ENCODE measurements at places on chromosomes 3 and 15.
A peak's percentile ranks its signal among the peaks of the same experiment; 100 is the strongest.

GRCh38 chr3:165805946-165806561 lies 31.2 kb downstream of the BCHE start:
- DNase-seq: no peak

DNA sequence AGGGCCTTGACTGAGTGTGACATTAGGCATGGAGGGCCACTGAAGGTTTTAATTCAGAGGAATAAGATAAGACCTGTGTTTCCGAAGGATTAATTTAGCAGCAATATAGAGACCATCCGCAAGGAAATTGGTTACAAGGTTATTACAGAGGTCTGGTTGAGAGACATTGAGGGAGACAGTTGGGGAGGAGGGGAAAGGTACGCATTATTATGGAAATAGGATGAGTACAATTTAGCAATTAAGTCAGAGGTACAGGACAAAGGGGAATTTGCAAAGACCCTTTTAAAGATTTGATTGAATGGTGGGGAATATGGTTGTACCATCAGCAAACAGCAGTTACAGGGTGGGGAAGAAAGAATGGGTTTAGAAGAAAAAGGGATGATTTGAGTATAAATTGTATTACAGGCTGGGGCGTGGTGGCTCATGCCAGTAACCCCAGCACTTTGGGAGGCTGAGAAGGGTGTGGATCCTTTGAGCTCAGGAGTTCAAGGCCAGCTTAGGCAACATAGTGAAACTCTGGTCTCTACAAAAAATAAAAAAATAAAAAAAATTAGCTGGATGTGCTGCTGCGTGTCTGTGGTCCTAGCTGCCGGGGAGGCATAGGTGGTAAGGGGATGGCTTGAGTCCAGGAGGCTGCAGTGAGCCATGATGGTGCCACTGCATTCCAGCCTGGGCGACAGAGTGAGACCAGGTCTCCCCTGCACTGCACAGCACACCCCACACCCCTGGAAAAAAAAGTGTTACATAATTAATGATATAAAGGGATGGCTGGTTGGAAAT lies 11.3 kb downstream of the ARL8B start:
- DNase-seq: no peak

DNA sequence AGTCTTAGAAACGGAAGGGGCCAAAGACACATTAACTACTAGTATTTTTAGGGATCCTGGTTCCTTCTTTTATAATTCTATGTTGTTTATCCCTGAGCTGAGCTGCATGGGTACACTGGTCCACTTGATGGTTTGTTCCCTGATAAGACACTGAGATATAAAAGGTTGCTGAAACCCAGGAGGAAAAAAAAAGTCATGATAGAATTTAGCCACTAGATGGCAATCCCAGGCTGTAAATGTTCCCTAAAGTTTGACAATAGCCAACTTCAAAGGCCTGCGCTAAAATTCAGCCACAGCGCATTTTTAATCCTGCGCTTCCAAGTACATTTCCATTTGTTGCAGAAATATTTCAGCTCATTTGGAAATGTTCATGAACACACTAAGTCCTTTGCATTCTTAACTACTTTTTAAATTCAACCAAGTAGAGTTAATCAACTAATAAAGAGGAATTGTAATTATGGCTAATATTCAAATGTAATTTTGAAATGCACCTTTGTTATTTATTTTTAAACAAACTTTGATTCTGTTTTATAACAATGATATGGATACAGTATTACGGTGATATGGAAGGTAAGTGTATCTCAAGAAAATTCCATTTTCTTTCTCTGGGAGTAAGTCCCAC lies 249.3 kb upstream of the FEZF2 start:
- no peak for DNase-seq

DNA sequence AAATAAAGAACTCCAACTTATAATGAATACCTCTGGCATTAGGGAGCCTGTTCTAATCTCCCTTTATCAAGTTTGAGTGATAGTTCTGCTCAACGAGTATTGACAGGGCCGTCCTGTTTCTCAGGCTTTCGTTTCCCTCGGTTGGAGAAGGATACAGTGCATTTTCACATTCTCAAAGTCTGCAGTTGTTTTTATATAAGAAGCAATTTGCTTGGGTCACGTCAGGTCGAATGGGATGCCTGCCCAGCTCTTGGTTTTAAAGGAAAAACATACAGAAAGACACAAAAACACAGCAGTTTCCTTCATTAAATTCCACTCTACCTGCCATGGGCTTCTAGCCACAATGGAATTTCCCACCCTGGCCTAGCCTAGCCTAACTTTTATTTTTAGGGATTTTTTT lies 366.3 kb downstream of the TIGIT start:
- DNase-seq: no peak

DNA sequence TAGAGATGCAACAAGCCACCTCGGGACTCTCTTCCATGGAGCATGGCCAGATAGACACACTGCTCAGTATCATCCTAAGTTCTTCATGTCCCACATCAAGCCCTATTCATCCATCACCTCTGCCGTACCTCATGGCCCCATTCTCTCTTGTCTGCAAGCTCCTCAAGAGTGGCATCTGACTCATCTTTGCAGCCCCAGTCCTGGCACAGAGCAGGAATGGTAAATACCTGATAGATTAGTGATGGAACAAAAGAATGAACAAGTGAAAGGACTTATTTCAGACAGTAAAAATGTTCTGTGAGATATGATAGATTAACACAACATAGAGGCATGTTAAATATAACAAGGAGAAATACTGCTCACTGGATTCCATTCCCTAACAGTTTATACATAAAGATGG lies 176.4 kb downstream of the ISL2 start:
- no peak for DNase-seq

DNA sequence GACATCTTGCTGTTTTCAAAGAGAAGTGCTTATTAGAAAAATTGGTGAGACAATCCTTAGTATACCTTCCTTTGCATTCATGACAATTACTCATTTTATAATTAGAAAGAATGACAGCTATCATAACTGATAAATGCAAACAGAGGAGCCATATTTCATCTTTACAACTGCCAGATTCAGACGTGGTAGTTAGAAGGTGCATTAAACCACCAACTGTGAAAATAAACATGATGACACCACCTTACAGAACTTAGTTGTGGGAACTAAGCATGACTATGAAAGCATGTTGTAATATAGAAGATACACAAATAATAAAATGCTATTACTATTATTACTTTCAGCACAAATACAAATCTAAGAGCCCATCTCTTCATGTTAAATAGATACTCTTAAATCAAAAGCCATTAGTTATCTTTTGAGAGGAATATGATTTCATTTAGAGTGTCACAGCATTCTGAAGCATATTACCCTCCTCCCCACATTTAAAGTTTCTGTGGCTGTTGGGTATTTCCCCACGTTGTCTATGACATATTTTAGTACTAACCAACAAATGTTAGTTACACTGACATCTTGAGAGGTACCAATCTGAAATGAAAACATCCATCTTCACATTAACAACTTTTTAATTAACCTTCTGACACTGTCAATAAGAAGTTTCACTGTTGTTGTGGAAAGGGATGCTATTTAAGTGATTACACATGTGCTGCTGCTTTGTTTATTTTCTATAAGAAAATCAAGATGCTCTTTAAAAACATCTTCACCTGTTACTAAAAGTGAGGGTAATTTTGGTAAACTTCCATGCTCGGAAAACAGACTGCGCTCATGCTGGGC lies 163.8 kb downstream of the LSAMP start:
- no peak for DNase-seq

- DNase-seq: no peak
Observed at GRCh38 chr3:14663396-14664135, 11.4 kb upstream of the C3orf20 start.

GRCh38 chr3:106059953-106060517 lies 191.2 kb upstream of the CBLB start:
- no peak for DNase-seq

DNA sequence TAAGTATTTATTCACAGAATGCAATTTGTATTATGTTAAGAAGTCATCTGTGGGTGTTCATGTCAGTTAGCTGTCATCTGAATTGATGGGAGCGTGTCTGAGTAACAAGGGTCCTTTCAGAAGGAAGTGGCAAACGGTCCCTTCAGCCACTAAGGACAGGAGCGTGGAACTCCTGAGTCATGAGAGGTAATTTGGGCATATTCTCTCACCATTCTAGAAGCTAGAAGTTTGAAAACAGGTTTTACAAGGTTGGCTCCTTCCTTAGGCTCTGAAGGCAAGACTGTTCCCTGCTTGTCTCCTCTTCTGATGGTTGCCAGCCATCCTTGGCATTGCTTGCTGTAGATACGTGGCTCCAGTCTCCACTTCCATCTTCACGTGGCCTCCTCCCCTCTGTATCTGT lies 19.7 kb downstream of the ABHD2 start:
- no peak for DNase-seq

- no peak for DNase-seq
Observed at GRCh38 chr3:94734206-94734605, 671.3 kb downstream of the NSUN3 start.

DNA sequence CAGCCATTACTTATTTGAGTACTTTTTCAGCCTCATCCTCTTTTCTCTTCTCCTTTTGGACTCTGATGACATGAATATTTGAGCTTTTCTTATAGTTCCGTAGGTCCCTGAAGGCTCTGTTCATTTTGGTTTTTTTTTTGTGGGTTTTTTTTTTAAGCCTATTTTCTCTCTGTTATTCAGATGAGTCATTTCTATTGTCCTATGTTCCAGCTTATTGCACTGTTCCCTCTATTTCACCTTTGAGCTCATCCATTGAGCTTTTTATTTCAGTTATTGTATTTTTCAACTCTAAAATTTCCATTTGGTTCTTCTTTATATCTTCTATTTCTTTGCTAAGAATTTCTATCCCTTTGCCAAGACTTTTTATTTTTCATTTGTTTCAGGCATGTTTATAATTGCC lies 7.2 kb upstream of the MGLL start:
- DNase-seq: no peak

- peak; percentile 16 for DNase-seq
Observed at GRCh38 chr3:113736548-113737089, 9.4 kb downstream of the NAA50 start.

DNA sequence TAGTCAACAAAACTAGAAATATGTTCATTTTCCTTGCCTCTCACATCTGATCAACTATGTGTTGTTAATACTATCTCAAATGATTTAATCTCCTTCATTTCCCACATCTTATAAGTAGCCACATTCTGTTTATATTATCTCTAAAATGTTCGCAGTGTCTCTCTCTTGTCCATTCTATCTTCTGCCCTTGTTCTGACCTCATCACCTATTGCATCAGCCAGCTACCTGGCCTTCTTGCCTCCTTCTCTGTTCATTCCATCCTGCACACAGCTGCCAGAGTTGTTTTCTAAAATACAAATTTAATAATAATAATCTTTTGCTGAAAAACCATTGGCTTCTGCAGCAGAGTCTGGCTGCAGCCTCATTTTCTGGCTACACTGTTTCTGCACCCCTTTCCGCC lies 75.3 kb upstream of the CCNL1 start:
- DNase-seq: no peak

GRCh38 chr3:78285032-78285728 lies 1245.3 kb downstream of the ROBO2 start:
- no peak for DNase-seq

- DNase-seq: no peak
Observed at GRCh38 chr3:1262246-1262645, 169.4 kb downstream of the CNTN6 start.

DNA sequence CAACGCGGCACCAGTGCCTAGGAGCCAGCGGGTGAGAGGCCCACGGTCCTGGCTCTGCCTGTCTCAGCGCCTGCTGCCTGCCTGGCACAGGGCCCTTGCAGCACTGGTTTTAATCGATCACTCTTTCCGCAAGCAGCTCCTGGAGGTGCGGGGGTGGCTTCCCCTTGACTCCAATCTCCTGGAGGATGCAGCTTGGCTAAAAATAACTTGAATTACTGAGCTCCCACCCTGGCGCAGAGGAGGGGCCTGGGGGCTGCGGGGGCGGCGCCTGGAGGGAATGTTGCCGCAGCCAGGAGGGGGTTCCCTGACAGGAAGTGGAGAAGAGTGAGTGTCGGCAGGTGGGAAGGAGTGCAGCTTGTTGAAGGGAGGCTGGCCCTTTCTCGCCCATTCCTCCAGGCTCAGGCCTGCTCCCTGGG lies 9.9 kb upstream of the RPL29 start:
- DNase-seq: no peak

DNA sequence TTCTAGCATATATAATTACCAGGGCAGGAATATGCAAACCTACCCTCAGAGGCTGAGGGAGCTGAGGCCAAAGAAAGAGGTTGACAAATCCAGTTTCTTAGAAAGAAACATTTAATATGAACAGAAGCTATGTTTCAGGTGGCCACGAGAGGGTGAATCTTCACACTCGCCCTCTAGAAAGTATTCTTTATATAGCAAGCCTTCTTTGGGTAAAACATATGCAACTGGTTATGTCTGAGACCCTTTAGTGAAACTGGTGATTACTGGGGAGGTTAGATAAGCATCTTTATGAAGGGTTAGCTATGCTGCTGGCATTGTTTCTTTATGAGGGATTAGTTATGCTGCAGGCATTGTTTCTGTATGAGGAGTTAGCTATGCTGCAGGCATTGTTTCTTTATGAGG lies 50.7 kb upstream of the GOLGA6L2 start:
- DNase-seq: no peak

DNA sequence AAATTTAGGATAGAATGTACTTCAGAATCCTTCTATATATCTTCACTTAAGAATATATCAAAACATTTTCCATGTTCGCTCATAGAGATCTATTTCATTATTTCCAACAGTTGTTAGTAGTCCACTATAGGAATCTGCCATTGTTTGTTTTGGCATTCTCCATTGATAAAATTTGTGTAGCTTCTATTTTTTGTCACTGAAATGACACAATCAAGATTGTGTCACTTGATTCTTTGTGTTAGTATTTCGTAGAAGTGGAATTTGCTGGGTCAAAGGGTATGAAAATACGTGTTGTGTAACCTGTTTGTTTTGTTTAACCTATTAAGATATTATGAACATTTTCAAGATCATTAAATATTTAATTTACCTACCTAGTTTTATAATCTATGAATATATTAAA lies 15.9 kb upstream of the GPR156 start:
- no peak for DNase-seq

- DNase-seq: no peak
Observed at GRCh38 chr15:41233367-41233771, 2.3 kb downstream of the CHP1 start.

GRCh38 chr3:119401069-119401468 lies 62.3 kb downstream of the TMEM39A start:
- DNase-seq: no peak

DNA sequence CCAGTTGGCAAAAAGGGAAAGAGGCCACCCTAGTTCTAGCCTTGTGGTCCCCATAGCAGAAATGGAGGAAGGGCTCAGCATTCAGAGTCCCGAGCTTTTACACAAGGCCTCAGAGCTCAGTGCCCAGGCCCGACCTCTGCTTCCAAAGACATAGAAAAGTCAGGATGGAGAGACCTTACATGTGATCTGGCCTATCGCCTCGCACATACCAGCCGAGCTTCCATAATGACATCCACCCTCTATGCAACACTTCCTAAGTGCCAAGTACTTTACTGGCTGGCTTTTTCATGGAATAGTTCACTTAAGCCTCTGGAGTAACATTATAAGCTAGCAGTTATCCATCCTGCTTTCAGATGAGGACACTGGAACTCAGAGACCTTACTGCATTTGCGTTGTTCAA lies 275.9 kb downstream of the FAM43A start:
- no peak for DNase-seq

Measured in stimulated activated naive CD8-positive, alpha-beta T cell treated with anti-CD3 and anti-CD28 coated beads, Interleukin-15, amount 100 ng/mL, for 72 hours (primary cell).